Muscle of leg (tissue), 16 donors: ENCODE measurements at places on chromosomes 1 and 21. TPM values are rescaled to one million over a fixed set of nuclear protein-coding genes. Genes with fewer than 3 reads are reported as not detected.

GRCh38 chr1:91099746-91100621 lies 78.1 kb upstream of the ZNF644 start:
- no peaks in the 10 kb centered on the region for H3K36me3 ChIP-seq
- no peak overlapping the region for H3K4me3 ChIP-seq
- peaks cover 4% of the 10 kb centered on the region for H3K4me1 ChIP-seq
- no peaks in the 10 kb centered on the region for H3K27me3 ChIP-seq
- no peak for DNase-seq

GRCh38 chr1:69914976-69915765 lies 290.2 kb downstream of the LRRC40 start:
- peak; percentile 96 for DNase-seq
- peaks cover 13% of the 10 kb centered on the region for H3K4me1 ChIP-seq
- H3K27ac ChIP-seq = peak overlapping the region; percentile 88
- no peaks in the 10 kb centered on the region for H3K36me3 ChIP-seq
- no peaks in the 10 kb centered on the region for H3K27me3 ChIP-seq
- H3K4me3 ChIP-seq = no peak overlapping the region

DNA sequence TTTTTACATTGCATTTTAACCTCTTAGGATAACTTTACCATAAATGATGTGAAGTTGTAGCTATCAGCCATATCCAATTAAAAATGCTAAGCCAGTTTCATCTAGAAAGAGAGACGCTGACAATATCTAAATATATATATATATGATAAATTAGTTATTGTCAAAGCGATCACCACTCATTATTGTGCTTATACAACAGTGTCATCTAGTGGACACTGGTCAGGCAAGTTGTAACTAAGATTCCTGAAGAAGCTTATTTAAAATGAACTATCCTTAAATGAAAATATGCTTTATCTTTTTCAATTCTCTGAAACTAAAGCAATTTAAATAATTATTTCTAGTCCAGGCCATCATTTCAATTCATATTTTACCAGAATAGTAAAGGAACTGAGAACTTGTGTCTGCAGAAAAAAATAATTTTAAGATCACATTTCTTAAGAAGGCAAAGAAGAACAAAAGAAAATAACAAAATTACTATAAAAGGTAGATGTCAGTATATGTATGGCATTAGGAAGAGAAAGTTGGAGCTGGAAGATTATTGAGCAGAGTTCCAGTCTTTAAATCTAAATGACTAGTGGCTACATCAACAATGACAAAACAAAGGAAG lies 193.3 kb upstream of the SNX7 start:
- peak; percentile 69 for DNase-seq
- H3K27ac ChIP-seq = no peak overlapping the region
- no peaks in the 10 kb centered on the region for H3K4me1 ChIP-seq
- H3K27me3 ChIP-seq = no peaks in the 10 kb centered on the region

DNA sequence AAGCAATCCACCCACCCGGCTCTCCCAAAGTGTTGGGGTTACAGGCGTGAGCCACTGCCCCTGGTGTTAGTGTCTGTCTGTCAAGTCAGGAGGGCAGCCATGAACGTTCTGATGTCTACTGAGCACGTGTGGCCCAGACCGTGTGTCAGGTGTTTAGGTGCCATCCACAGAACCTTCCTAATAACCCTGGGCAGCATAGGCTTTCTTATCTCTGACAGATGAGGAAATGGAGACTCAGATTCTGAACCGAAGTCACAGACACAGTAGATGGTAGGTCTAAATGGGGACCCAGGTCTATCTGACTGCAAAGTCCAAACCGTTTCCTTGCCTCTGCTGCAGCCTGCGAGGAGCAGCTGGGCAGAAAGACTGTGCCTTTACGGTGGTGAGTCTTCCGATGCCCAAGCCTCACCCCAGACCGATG lies 622 bp upstream of the IL6R start:
- H3K4me1 ChIP-seq = peaks cover 41% of the 10 kb centered on the region
- DNase-seq = no peak
- H3K4me3 ChIP-seq = peak overlapping the region; percentile 46
- no peak overlapping the region for H3K27ac ChIP-seq
- peaks cover 51% of the 10 kb centered on the region for H3K27me3 ChIP-seq

DNA sequence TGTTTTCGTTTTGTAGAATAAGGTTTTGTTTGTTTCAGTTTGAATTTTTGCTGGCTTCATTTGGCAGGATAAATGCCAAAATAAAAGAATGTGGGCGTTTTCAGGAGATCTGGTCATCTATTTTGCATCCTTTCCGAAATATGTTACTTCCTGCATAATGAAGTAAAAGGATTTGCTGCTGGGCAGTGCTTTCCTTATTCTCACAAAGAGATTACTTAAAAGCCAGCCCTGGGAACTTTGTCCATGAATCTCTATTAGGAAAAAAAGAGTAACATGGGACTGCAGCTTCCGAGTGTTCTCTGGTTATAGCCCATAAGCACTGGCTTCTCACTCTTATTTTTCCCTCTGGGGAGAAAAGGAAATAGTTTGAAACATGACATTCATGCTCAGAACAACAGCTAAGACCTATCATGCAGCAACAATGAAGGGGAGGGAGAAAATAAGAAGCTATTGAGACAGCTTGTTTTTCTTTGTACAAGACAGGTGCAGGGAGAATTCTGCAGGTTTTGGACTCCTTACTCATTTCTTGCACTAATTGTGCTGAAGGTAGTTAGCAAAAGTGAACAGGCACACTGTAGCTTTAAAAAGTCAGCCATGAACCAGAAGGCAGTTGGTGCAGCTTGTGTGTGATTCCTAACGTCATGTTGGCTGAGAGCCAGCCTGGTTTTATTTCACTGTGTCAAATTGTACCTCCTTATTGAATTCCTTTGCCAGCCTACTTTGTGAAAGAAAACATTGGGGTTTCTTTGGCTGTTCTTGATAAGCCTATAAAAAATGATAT lies at the start of gene SAMD13:
SAMD13 (plus strand) TSS at position 705 of the 781 bp plus-strand sequence. CDS start 1,527 bp downstream, outside the sequence.
- H3K27me3 ChIP-seq = no peaks in the 10 kb centered on the region
- H3K36me3 ChIP-seq = no peaks in the 10 kb centered on the region
- H3K4me1 ChIP-seq = peaks cover 24% of the 10 kb centered on the region
- peak; percentile 95 for DNase-seq
- peak within 1 kb of the TSS; percentile 32 for H3K4me3 ChIP-seq

DNA sequence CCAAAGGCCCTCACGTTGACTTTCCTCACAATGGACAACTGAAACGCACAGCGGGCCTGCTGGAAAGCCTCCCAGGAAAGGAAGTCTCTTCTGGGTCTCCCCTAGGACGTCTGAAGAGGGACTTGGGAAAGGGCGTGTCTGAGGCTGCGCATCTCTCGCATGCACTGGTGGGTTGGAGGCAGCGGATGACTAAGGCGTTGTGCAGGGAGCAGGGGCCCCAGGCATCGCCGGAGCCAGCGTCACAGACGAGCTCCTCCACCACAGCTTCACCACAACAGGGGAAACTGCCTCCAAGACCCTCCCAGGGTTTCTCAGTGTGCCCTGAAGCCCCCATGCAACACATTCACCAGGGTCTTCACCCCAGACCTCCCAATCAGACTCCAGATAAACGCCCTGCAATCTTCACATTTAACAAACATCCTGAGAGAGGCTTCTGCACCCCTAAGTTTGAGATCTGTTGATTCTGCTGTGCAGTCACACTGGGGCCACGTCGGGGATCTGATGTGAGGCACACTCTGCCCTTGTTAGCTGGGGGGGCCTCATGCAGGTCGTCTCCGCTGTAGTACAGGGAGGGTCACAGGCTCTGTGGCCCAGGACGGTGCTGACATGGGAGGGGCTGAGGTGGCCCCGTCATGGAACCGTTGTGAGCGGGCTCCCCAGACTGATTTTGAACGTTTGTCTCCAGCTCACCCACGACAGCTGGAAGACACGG lies 7.0 kb upstream of the TFF1 start:
- H3K36me3 ChIP-seq = no peaks in the 10 kb centered on the region
- H3K4me3 ChIP-seq = no peak overlapping the region
- H3K27me3 ChIP-seq = peaks cover 14% of the 10 kb centered on the region
- no peaks in the 10 kb centered on the region for H3K4me1 ChIP-seq

DNA sequence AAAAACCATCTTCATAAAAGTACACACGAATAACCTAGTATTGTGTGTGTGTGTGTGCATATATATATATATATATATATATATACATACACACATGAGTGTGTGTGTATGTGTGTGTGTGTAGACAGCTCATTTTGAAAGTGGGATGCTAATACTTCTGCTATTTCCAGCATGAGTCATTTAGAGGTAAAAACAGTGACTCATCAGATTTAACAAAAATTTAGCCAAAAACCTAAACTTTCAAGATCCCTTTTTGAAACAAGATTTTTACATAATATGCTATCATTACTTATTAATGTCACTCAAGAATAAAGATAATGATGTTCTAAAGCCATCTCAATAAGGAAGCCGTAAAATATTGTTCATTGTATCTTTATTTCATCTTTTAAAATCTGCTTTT lies 35.6 kb upstream of the ADGRL4 start:
- no peak overlapping the region for H3K4me3 ChIP-seq
- H3K4me1 ChIP-seq = no peaks in the 10 kb centered on the region
- no peaks in the 10 kb centered on the region for H3K27me3 ChIP-seq
- no peak overlapping the region for H3K27ac ChIP-seq
- peak; percentile 17 for DNase-seq

DNA sequence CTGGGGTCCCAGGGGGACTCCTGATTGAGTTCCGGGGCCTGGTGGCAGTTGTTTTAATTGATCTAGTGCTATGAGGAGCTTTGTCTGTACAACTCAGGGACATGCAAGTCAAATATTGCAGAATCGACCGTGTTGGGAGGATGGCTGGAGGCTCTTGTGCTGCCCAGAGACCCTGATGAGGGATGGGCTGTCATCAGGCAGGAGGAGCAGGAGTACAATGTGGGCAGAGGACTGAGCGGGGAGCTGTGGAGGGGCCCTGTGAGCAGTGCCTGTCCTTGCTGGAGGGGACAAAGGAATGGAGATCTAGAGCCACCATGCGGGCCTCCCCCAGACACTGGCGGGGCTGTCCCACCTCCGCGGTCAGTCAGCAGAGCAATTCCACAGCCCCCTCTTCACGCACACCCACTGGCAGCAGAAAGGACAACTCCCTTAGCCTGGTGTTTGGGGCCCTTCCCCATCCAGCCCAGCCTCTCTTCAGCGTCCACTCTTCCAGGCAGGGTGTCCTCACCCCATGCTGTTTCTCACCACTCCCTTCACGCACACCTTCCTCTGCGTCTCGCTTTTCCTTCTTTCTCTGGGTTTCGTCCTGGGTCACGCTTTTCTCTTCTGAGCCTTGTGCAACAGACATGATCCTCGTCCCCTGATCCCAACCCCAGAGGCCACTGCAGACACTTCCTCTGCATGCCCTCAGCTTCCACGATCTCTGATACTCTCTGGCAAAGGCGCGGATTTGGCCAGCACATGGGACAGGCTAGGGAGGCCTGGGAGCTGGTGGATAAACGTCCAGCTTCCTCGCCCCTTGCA lies 122.6 kb downstream of the GRIK3 start:
- H3K4me3 ChIP-seq = no peak overlapping the region
- H3K36me3 ChIP-seq = no peaks in the 10 kb centered on the region
- peaks cover 6% of the 10 kb centered on the region for H3K27me3 ChIP-seq
- no peaks in the 10 kb centered on the region for H3K4me1 ChIP-seq

LMX1A gene
- total RNA-seq = 0.84 TPM

GON4L gene
- total RNA-seq = 28.0 TPM
